ENCODE measurements at places on chromosomes 6 and 20. TPM values are rescaled to one million over a fixed set of nuclear protein-coding genes. Genes with fewer than 3 reads are reported as not detected.

PPP1R16B gene
- 4.8 TPM for polyA plus RNA-seq

HSD17B8 gene
- 11.6 TPM for polyA plus RNA-seq

PTCRA gene
- not detected for polyA plus RNA-seq

NKX2-4 gene
- not detected for polyA plus RNA-seq

LGSN gene
- not detected for polyA plus RNA-seq

C20orf204 gene
- 1.4 TPM for polyA plus RNA-seq

TRERF1 gene
- 7.6 TPM for polyA plus RNA-seq

PI3 gene
- not detected for polyA plus RNA-seq

MCCD1 gene
- polyA plus RNA-seq: not detected

Measured in forelimb muscle (tissue), 1 donor.